ENCODE measurements at places on chromosomes 4 and X. TPM values are rescaled to one million over a fixed set of nuclear protein-coding genes. Genes with fewer than 3 reads are reported as not detected.

SLC9B1 gene
- polyA plus RNA-seq, result 0.21 TPM

GRCh38 chr4:176587920-176588319, 204.8 kb downstream of the VEGFC start:
- DNase-seq, result no peak

DNA sequence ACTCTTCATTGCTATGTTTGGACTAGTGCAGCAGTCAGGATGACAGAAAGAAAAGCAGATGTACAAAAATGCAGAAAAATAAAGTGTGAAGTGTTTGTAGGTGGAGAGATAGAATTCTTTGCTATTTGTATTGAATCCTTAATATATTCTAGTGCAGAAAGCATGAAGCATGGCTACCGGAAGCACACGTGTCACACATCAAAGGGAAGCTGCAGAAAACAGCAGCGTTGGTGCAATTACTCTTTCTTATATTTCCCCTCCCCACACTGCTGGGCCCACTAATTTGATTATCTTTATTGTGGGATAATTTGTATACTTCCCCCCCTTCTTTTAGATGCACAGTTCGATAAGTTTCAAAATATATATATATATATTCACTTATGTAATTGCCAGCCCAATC, 35.9 kb upstream of the TAPT1 start:
- no peak for DNase-seq

DNA sequence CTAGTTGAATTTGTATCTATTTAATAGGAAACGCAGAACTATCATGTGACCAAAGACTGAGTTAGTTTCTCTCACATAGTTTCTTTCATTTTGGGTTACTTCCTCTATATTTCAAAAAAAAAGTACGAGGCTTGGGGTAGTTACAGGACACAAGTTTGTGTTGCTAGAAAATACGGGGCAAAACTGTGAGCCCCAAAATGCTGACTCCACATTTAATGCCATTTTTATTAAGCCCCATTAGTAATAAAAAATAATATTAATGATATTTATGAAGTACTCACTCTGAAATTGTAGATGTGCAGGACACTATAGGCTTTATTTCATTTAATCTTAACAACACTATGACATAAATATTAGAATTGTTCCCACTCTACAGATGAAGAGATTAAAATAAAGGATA, 268.6 kb downstream of the DTHD1 start:
- no peak for DNase-seq

GRCh38 chr4:137661693-137662092, 129.4 kb upstream of the PCDH18 start:
- no peak for DNase-seq

DNA sequence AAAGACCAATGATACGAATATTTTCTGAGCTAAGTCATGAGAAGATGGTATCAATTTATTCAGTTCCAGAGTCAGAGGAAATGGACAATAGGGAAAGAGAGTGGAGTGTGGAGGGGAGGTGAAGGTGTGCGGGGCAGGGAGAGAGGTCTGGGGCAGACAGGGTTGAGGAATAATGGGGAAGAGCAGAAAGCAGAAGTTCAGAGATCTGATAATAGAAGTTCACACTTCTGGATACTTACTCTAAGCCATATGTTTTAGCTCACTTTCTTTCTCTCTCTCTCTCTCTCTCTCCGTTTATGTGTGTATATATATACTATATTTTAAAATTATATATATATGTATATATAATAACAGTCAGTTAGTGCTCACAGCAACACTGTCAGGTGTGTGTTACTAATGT, 40.4 kb downstream of the FOXR2 start:
- DNase-seq, result no peak

Measured in SK-N-SH (cell line).